IMR-90 (cell line): ENCODE measurements at places on chromosomes 1 and 21. TPM values are rescaled to one million over a fixed set of nuclear protein-coding genes. Genes with fewer than 3 reads are reported as not detected.
A peak's percentile ranks its signal among the peaks of the same experiment; 100 is the strongest.

The RPTN gene
- not detected in 2 replicates for polyA plus RNA-seq

The FMO1 gene
- polyA plus RNA-seq: not detected in 2 replicates

The TPTE gene
- polyA plus RNA-seq: not detected in 2 replicates

The CA6 gene
- not detected in 2 replicates for polyA plus RNA-seq

The OR2T35 gene
- not detected in 2 replicates for polyA plus RNA-seq

- no peaks in the 10 kb centered on the region for H3K36me3 ChIP-seq
- no peak for DNase-seq
- H3K4me1 ChIP-seq: no peaks in the 10 kb centered on the region
- H3K4me3 ChIP-seq: no peak overlapping the region
- no peaks in the 10 kb centered on the region for H3K27me3 ChIP-seq
These were observed 258.9 kb upstream of the PROX1 start for GRCh38 chr1:213728593-213729536.

- peak overlapping the region; percentile 56 for H3K27ac ChIP-seq
- H3K4me3 ChIP-seq: peak overlapping the region; percentile 84
- H3K4me1 ChIP-seq: peaks cover 4% of the 10 kb centered on the region
- no peaks in the 10 kb centered on the region; the same call in 1 of the 2 replicates for H3K36me3 ChIP-seq
These were observed 539 bp downstream of the LAMC1 start for GRCh38 chr1:183023601-183024316.

GRCh38 chr1:240247899-240248298 is 156.2 kb downstream of the FMN2 start:
- H3K27ac ChIP-seq: no peak overlapping the region

- H3K27me3 ChIP-seq: no peaks in the 10 kb centered on the region
- peaks cover 24% of the 10 kb centered on the region for H3K4me1 ChIP-seq
- H3K4me3 ChIP-seq: no peak overlapping the region
- no peak for DNase-seq
These were observed 97.7 kb upstream of the SLC25A33 start for GRCh38 chr1:9441451-9442133.

DNA sequence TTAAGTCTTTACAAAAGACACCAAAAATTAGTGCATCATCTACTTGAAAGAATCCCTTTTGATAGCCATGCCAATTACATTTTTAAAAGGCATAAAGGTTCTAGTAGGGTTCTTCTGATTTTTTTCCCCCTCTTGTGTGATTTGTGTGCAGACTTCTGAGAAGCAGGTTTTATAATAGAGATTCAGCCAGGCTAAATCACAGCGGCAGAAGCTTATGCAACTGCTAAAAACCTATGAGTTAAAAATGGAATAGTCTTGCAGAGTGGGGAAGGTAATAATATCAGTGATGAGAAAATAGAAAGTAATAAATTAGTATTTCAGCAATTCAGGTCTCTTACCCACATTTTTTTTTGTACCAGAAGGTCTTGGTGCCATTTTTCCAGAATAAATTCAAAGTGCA is 17.7 kb downstream of the STUM start:
- H3K4me3 ChIP-seq: no peak overlapping the region
- no peak for DNase-seq
- H3K27ac ChIP-seq: no peak overlapping the region
